ENCODE measurements at places on chromosomes 4 and X. TPM values are rescaled to one million over a fixed set of nuclear protein-coding genes. Genes with fewer than 3 reads are reported as not detected.

NRK gene
- total RNA-seq = not detected

GRCh38 chr4:40648742-40649281 lies 19.1 kb upstream of the RBM47 start:
- DNase-seq = no peak

- no peak for DNase-seq
These were observed 67.8 kb downstream of the SLC34A2 start for GRCh38 chr4:25723409-25723808.

DNA sequence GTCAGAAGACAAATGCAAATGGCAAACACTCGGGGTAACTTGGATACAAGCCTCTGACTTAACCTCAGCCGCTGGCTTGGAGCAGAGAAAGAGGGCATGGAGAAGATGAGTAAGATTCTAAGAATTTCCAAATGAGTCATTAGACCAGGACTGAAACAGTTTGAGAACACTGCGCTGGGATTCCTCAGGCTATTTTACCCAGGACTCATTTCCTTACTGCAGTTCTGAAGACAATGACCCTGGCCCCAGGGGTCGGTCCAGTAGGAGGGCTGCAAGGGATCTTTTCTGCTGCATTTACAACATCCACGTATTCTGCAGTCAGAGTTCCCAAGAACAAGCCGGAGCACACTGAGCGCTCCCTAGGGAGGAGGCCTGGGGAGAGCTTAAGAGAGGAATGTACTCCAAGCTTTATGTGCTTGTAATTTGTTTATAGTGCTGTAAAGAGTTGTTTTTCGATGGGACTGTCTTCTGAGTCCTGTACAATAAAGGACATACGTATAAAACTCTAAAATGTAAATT lies 27.3 kb upstream of the SORBS2 start:
- DNase-seq = peak; percentile 95

GRCh38 chr4:147492761-147493160 lies 11.9 kb downstream of the EDNRA start:
- no peak for DNase-seq

DNA sequence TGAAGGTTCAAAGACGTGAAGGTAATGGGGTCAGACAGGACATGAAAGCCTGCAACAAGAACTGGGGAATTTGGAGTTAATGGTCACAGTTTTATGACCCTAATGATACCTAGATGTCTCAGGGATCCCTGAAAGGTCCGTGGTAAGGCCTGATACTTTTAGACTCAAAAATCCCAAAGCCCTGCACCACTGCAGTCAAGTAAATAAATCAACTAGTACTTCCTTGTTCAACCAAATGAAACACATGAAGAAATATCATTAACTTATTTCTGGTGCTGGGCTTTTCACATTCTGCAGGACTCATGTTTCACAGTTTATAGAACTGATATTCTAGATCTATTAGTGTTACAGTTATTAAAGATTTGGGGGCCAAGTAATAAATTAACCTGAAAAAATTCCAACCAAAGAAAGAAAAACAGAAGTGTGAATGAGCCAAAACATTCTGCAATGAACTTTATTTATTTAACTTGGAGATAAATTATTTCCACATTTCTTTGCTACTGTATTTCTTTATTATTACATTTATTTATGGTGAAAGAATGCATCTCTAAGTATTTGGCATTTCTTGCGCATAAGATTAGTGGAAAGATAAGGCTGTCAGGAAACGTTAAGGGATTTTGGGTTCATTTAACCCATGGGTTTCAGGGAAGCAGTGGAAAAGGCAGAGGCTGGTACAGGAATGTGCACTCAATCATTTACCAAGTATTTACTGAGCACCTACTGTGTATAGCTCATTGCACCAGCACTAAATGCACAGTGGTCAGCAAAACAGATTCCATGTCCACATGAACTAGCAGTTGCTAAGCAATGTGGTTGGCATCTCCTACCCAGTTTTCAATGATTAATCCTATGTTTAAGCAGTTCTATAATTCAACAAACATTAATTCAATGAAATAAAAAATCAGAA lies 8.7 kb downstream of the WDFY3 start:
- DNase-seq = no peak

Data from bronchial epithelial cell (primary cell).